Stimulated activated CD4-positive, alpha-beta T cell treated with anti-CD3 and anti-CD28 coated beads, Interleukin-12 subunit alpha, Interleukin-12 subunit beta, amount 100 ng/mL, for 24 hours (primary cell): ENCODE measurements at places on chromosomes 4 and X.

DNA sequence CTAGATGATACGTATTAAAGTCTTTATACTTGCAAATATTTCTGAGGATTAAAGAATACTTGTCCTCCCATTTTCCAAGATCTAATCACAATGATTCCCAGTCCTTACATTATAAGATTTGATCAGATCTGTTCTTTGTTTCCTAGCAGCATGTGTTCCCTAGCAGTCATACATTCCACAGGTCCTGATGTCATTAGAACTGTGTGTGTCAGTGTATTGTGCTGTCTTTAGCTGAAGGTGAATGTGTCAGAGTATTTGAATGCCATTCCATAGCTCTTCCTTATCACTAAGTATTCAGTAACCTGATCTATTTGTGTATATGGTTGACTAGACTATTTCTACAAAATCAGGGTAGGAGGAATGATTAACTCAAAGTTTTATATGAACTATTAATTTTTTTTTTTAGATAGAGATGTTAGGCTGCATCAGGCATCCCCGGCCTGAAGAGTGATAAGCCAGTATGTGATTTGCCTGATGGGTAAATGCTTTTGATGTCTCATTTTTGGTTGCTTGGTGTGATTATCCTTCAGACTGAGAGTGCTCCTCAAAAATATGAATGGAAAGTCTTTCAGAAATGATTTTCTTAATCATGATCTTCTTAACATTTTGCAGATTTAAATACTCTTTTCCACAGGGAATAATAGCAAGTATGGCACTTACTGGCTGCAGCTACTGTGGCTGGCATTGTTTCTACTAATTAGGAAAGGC is 4.4 kb downstream of the ADGRL3 start:
- DNase-seq, result no peak

- DNase-seq, result no peak
Observed at GRCh38 chr4:13174926-13175325, 309.2 kb downstream of the RAB28 start.

DNA sequence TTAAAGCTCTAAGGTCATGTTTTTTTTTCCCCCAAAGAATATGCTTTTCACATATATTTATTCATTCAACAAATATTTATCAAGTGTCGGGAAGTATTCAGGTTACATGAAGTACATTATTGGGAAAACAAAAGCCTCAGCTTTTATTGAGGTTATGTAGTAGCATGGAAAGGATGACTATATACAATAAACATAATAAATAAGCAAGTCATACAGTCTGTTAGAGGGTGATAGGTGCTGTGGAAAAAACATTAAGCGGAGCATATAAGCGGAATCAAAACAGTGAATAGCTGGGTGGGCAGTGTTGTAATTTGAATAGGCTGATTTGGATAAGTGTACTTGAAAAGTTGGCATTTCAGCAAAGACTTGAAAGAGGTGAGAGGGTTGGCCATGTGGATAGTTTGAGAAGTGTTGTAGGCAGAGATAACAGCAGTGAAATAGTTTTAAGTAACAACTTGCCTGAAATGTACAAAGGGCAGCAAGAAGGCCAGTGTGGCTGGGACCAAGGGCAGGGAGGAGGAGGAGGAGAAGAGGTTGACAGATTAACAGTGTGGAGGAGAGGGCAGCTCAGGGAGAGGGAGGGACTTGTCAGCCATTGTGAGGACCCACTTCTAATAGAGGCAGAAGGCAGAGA is 558.7 kb downstream of the SPRY1 start:
- DNase-seq, result no peak

GRCh38 chr4:173590697-173591096 is 60.7 kb upstream of the HAND2 start:
- DNase-seq, result no peak

GRCh38 chrX:46758163-46758955 is 559 bp downstream of the SLC9A7 start:
- DNase-seq, result no peak

GRCh38 chrX:46838974-46839480 is 2.2 kb downstream of the RP2 start:
- DNase-seq, result no peak

- no peak for DNase-seq
Observed at GRCh38 chr4:86927843-86928395, 6.9 kb upstream of the AFF1 start.

DNA sequence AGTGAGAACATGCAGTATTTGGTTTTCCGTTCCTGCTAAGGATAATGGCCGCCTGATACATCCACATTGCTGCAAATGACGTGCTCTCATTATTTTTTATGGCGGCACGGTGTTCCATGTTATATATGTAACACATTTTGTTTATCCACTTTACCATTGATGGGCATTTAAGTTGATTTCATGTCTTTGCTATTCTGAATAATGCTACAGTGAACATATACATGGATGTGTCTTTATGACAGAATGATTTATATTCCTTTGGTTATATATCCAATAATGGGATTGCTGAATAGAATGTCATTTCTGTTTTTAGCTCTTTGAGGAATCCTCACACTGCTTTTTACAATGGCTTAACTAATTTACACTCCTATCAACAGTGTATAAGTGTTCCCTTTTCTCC is 1223.2 kb downstream of the RAPGEF2 start:
- no peak for DNase-seq

GRCh38 chr4:183011213-183011907 is 87.7 kb upstream of the WWC2 start:
- no peak for DNase-seq

DNA sequence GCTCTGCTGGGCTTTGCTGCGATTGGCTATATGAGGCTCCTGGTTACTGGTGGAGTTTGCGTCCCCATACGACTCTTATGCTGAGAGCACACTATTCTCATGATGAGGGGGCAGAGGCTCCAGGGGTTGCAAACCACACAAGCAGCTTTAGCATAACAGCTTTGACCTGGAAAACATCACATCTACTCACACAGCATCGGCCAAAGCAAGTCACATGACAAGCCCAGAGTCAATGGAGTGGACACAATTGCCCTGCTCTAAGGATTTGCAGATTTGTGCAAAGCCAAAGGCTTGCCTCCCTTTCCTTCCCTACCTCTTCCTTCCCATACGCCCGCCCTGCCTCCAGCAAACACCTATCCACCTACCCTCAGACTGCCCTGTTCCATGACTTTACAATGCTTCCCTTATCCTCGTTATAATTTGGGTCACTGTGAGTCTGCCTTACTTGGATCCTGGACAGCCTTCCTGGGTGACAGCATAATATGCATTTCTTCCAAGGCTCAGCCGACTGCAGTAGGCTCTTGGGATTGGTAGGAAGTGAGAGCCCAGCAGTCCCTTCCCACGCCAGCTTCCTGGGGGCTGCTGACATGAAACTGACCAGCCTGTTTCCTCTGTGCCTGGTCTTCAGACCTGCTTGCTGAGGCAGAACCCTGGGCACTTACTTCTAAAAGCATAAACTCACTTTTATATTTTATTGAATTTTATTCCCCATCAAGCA is 208.2 kb upstream of the PSAPL1 start:
- DNase-seq, result no peak

DNA sequence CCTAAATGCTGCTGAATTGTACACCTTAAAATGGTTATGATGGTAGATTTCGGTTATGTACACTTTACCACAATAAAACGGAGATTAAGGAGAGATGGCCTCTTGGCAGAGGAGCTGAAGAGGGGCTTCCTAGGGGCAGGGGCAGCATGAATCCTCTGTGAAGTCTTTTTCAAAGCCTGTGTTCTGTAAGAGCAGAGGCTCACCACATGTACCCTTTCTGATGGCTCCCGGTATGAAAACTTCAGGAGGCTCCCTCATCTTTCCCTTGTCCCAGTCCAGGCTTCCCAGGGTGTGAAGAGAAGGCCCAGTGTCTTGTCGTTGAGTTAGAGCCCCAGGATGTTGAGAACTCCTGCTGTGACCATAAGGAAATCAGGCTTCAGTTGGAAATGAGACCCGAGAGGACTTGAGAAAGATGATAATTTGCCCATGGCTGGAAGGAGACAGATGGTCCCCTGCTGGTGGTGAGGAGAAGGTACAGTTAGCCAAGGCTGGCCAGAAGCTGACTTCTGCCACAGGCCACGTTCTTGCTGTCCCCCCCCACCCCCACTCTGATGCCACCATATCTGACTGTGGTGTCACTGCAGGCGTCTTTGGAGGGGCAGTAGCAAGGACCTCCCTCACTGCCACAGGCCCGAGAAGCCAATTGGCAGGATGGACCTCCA is 31.8 kb upstream of the MTM1 start:
- no peak for DNase-seq

DNA sequence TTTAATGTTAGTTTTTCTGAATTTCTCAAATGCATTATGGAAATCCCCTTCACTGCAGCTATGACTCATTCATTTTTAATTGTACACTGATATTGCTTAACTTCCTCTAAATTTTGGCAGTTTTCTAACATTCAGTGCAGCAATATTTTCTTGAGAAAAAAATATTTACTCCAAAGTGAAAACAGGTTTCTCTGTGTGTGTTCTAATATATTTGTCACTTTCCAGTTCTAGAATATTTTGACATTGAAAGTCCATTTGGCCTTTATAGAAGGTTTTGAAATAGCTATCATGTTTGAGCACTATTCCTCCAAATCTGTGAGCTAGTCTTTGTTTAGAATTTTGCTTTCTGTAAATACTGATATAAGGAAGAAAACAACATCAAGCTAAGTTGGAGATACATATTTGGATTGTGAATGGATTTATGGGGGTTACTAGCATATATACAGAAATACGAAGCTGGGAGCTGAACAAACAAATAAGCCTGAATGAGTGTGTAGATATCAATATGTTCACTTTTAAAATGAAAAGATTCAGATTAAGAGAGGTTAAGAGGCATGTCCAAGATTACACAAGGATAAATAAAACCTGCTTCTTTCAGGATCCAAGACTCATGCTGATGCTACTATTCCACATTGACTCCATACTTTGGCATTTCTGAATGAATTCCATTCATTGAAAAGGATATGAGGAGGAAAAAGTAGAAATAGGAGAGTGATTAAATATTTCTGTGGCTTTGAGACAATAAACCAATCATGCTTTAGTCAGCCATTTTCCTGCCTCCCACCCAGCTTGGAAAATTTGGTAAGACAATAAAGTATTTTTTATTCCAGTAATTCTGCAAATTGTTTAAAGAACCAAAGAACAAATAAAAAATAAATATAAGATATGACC is 57.3 kb upstream of the SLIT2 start:
- DNase-seq, result no peak

- DNase-seq, result no peak
Observed at GRCh38 chr4:36854554-36854953, 390.0 kb upstream of the NWD2 start.

- peak; percentile 31 for DNase-seq
Observed at GRCh38 chr4:154743683-154744340, at the start of gene LRAT. LRAT (plus strand) TSS chr4:154744000; CDS start chr4:154744327, 327 bp downstream.

- DNase-seq, result no peak
Observed at GRCh38 chrX:48890296-48890925, 7.2 kb downstream of the TIMM17B start.

- DNase-seq, result no peak
Observed at GRCh38 chrX:54435121-54435520, 5.1 kb upstream of the TSR2 start.

GRCh38 chr4:17468619-17469221 is 43.2 kb downstream of the QDPR start:
- no peak for DNase-seq

DNA sequence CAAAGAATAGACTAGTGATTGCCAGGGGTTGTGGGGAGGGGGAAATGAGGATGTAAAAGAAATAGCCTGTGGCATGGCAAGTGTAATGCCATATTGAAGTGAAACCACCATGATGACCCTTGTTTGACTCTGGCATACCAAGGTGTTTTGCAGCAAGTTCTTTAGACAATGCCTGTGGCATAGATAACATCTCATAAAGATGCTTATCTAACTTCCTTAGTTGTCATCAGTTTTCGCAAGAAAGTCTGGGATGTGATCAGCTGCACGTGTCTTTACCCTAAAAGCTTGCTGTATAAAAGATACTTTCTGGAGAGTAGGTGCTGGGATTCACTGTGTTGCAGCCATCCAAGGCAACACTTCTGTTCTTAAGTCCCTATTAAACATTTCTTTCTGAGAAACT is 176.1 kb upstream of the MAGEB16 start:
- DNase-seq, result no peak

GRCh38 chrX:117508021-117508420 is 608.6 kb downstream of the KLHL13 start:
- DNase-seq, result no peak

DNA sequence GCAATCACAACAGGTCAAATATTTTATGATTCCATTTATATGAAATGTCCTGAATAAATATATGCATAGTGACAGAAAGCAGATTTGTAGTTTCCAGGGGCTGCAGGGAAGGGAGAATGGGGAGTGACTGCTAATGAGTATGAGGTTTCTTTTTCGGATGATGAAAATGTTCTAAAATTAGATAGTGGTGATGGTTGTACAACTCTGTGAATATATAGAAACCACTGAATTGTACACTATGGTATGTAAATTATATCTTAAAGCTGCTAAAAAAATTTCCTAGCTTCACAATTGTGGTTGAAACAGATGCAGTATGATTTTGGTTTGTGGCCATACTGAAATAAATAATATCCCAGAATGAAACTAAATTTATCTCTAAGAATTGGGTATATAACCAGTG is 12.9 kb upstream of the IL2 start:
- DNase-seq, result no peak

DNA sequence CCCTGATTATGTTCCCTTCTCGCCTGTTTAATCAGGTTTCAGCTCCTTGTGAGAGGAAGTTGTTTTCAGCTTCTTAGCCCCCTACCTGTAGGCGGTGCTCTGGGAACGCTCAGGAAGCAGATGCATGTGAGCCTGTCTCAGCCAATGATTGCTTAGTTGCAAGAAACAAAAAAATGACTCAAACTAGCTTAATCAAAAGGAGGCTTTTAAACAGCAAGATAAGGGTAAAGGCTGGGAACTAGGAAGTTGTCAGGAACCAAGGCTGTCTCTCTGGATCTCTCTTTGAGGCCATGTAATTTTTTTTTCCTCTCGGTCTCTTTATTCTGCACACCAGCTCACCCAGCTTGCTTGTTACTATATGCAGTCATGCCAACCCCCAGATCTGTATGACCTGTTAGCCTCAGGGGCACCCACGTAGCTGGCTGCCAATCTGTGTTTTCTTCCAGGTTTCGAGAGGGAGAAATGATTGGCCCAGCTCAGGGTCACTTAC is 109.1 kb downstream of the PTTG2 start:
- no peak for DNase-seq

DNA sequence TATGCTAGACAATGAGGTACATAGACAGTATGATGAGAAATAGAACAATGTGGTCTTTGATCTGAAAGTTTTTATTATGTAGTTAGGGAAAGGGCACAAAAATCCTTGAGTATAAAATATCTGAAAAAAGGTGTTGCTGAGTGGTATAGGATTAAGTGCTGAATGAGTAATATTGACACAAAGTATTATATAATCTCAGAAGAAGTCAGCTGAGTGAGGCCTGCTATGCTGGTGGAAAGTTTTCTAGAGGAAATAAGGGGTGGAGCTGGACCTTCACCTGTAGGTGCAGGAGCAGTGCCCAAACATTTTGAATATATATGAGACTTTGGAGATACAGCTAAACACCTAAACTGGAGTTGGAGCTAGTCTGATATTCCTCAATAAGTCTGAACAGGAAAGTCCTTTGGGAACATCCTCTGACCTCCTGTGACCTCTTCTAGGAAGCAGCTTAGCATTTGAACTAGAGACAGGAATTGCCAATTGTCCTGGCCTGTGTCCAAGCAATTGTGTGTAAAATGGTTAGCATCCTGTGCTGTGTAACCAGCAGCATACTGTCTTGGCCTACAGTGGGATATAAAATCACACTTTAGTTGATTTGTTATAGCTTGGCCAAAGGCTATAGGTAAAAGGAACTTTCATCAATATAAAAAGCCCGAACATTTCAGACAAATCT is 285.3 kb downstream of the ANKRD50 start:
- DNase-seq, result no peak
